ENCODE measurements at places on chromosomes 6 and 20.

DNA sequence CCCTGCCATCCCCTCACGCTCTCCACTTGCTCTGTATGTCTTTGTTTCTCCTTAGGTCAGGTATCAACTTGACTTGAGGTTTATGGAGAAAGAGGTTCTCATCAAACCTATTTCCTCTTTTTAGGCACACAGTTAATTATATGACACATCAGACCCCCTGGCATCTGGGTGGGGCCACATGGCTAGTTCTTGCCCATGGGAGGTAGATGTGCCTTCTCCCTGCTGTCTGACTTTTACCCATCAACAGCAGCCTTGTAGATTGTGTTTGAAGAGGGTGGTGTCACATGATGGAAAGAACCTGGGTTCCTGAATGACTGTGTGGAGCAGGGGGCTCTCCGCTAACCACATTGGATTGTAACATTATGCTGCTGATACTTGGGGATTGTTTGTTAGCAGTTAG lies 7.2 kb upstream of the UQCC2 start:
- DNase-seq = no peak

GRCh38 chr6:30612213-30612612 lies 4.8 kb downstream of the PPP1R10 start:
- DNase-seq = peak; percentile 13

DNA sequence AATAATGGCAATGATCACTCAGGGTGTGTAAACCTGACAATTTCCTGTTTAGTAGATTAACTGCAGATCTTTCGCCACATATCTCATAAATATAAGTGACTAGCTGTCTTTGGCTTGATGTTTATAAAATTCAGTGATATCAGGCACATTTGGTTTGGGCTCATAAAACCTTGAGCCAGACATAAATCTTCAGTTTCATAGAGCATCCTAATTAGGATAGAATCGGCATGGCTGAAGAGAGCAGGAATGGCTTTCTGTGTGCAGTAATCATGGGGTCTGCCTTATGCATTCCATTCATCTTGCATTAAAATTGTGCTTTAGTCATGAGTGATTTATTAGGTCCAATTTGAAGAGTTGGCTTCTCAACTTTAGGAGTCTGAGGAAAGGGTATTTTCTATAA lies 27.2 kb downstream of the AIG1 start:
- DNase-seq = no peak

- no peak for DNase-seq
These were observed 35.7 kb downstream of the CNBD2 start for GRCh38 chr20:36004045-36004444.

DNA sequence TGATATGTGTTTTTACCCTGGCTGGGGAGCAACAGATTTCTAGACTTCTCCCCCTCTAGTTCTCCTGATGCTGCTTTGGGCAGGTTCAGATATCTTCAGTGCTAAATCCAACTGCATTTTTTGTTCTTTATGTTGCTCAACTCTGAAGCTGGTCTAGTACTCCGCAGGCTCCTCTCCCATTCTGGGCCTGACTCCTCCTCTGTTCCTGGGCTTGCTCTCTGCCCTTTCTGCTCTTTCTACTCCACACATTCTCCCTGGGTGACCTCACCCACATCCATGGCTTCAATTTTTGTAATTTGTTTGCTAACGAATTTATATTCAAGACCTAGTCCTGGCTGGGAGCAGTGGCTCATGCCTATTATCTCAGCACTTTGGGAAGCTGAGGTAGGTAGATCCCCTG lies 6.4 kb downstream of the FYN start:
- no peak for DNase-seq

GRCh38 chr20:14148042-14148441 lies 152.7 kb downstream of the MACROD2 start:
- no peak for DNase-seq

DNA sequence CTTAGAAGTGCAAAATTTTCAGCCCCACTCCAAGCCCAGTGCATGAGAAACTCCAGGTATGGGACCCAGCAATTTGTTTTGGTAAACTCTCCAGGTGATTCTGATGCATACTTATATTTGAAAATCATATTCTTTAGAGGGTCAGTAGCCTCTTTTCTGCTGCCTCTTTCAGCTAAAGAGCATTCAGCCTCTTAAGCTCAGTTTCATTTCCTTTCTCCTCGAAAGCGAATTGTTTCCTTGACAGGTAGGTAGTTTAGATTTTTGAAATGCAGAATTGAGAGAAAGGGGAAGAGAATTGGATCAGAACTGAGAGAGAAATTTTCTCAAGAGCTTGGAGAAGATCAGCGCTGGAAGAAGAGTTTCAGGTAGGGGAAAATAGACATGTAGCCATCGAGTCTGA lies 995.8 kb upstream of the FLRT3 start:
- no peak for DNase-seq

- peak; percentile 93 for DNase-seq
These were observed 41.8 kb downstream of the RBM38 start for GRCh38 chr20:57432862-57433491.

DNA sequence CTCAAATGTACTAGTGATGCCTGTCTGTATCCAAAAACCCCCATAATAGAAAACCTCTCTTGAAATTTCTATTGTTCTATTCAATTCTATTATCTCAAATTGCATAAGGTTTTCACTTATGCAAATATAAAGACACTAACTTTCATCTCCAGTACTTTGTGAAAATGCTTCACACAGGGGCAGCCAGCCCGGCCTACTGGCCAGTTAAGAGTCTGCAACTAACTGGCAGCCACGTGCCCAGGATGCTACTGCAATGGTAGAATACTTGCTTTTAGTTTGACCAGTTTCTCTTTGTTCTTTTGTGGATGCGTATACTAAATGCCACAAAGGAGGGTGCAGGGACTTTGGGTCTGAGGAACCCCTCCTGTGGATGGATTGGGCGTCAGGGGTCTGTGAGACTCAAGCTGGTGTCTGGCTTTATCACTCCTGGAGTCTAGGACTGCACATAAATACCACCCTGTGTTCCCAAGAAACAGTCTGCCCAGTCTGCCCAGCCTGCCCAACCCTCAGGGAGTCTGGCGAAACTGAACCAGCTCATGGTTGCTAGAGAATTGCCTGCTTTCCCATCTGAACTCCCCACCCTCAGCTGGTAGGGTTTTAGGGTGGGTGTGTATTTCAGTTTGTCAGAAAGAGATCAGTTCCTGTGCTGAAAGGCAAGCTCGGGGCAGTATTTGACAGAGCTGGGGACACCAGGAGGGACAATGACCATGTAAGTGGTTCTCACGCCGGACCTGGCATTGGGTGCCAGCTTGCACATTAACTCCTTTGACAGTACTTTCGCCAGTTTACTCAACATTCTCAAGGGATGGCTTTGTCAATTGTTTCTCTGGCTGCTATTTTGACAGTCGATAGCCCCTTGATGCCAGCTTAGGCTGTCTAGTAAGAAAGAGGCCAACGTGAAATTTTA lies 558.2 kb upstream of the JAG1 start:
- no peak for DNase-seq

- DNase-seq = no peak
These were observed 67.6 kb downstream of the BLOC1S5 start for GRCh38 chr6:7996538-7997111.

DNA sequence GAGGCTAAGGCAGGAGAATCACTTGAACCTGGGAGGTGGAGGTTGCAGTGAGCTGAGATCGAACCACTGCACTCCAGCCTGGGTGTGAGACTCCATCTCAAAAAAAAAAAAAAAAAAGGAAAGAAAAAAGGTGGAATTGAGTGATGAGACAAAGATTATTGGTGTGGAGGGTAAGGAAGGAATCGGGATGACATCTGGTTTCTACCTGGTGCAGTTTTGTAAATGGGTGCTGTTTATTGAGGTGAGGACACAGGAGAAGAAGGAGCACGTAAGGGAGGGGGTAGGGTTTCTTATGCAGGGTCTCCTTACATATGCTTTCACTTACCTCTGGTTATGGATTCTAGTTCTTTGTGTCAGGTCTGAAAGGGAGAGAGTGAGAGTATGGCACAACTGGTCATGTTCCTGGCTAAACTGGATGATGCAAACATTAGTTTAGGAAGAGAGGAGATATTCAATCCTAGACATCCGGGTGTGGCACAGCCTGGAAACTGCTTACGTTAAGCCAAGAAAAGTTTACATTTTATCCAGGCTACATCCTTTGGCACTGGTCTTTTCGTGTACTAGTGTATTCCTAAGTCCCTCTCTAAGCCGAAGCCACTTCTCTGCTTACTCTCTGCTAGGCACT lies 5.4 kb downstream of the RALY start:
- no peak for DNase-seq

- peak; percentile 60 for DNase-seq
These were observed 97.7 kb downstream of the KCNB1 start for GRCh38 chr20:49384437-49385434.

- DNase-seq = no peak
These were observed 22.7 kb downstream of the TAB2 start for GRCh38 chr6:149340200-149340599.

- no peak for DNase-seq
These were observed 89.3 kb downstream of the JPH2 start for GRCh38 chr20:44097521-44098255.

- DNase-seq = no peak
These were observed 3.9 kb upstream of the ZNF292 start for GRCh38 chr6:87151471-87151780.

- peak; percentile 72 for DNase-seq
These were observed 37.2 kb downstream of the SLC22A2 start for GRCh38 chr6:160221423-160221822.

DNA sequence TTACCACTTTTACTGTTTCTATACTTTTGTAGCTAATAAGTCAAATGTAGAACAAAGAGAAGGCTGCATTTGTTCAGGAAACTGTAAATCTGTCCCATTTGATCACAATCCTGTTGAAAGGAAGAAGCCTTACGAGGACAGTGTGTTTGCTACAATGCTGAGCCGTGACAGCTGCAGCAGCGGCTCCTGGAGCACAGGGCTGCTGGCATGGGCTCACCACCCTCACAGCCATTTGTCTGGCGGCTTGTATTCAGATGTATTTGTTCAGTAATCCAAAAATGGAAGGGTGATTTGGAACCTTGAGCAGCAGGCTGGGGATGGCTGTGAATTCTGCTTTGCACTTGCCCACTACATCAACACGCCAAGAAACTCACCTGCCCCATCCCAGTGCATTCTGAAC lies 5.7 kb downstream of the TUBB2A start:
- DNase-seq = no peak

DNA sequence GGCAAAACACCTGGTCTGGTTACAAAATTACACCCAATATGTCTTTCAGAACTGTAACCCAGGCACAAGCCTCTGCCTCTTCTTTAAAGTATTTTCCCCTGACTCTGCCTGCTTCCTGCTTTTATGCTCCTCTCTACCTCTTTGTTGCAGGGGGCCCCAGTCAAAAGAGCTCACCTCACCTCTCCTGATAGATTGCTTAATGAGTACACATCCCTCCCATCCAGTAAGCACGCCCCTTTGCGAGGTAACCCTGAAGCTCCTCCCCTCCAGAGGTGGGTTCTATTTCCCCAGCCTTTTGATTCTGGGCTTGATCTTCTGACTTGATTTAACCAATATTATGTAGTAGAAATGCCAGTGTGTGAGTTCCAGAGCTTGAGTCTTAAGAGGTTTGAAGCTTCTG lies 56.6 kb upstream of the EYA2 start:
- no peak for DNase-seq

GRCh38 chr6:131038597-131039344 lies 24.3 kb downstream of the EPB41L2 start:
- DNase-seq = no peak

DNA sequence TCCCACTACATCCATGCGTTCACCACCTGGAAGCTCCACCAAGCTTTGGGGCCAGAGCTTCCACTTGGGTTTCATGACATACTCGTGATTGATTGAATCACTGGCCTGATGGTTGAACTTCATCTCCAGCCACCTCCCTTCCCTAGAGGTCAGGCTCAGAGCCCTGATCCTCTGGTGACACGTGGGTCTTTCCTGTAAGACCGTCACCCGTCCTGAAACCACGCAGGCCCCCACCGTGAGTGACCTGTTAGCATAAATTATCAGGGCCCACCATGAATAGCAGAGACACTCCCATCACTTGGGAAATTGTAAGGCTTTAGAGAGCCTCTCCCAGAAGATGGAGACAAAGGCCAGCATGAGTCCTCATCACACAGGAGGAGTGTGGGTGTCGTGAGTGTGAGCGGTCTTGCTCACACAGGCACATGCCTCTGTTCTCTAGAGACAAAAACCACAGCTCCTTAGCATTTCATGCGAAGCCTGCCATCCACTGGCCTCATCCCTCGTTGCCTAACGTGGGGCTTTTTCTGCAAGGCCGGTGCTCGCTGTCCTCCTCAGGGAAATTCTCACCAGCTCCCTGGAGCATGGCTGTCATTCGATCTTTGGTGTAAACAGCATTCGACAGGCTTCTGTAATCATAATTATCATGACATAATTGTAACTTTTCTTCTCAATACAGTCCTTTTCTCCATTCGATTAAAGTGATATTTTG lies 65.1 kb upstream of the DUSP22 start:
- no peak for DNase-seq

- no peak for DNase-seq
These were observed 371.7 kb upstream of the SASH1 start for GRCh38 chr6:147970970-147971369.

- no peak for DNase-seq
These were observed 223.1 kb upstream of the PRDM1 start for GRCh38 chr6:105862936-105863607.

GRCh38 chr6:149079456-149079855 lies 238.1 kb upstream of the TAB2 start:
- DNase-seq = no peak

- no peak for DNase-seq
These were observed 141.2 kb downstream of the FAM83B start for GRCh38 chr6:54987633-54988290.

GRCh38 chr6:5623769-5624168 lies 362.5 kb downstream of the FARS2 start:
- no peak for DNase-seq

DNA sequence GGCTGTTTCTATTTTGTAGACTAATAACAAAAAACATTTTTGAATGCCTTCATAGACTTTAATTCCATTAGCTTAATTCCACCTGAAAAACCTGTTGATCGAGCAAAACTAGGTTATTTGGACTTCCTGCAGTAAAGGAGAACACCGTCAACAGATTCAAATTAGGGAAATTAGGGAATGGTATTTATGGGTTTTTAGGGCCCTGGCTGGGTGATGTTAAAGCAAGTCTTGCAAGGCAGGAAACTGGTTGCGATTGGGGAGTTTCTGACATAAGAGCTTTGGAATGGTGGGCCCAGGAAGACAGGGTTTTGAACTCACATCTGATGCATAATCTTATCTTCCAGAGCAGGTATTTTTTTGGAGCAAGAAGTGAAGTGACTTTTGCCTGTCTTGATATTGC lies 40.1 kb upstream of the TFAP2C start:
- DNase-seq = no peak

- DNase-seq = peak; percentile 19
These were observed at the start of gene FAM184A for GRCh38 chr6:119078376-119079282. TSS of gene FAM184A (minus strand) at chr6:119078664. CDS start at chr6:119078299, 365 bp downstream.

- DNase-seq = no peak
These were observed 482.0 kb upstream of the CHD6 start for GRCh38 chr20:42100137-42100704.

GRCh38 chr6:36246506-36247268 lies 23.2 kb upstream of the PNPLA1 start:
- DNase-seq = peak; percentile 12

GRCh38 chr20:61846074-61846473 lies 219.6 kb downstream of the TAF4 start:
- DNase-seq = no peak
